Fibroblast of villous mesenchyme (primary cell): ENCODE measurements at places on chromosomes 13 and 19. TPM values are rescaled to one million over a fixed set of nuclear protein-coding genes. Genes with fewer than 3 reads are reported as not detected.

MYH14 gene
- total RNA-seq, result not detected in 2 replicates

MTUS2 gene
- total RNA-seq, result 0.32 and 1.3 TPM in 2 replicates

RGL3 gene
- 0.32 and 1.3 TPM in 2 replicates for total RNA-seq

YJEFN3 gene
- 0.43 and 0.64 TPM in 2 replicates for total RNA-seq

WDR88 gene
- total RNA-seq, result not detected in 2 replicates

ZNF253 gene
- total RNA-seq, result 2.3 and 5.6 TPM in 2 replicates

- no peak for DNase-seq
These were observed 27.6 kb downstream of the ARL11 start for GRCh38 chr13:49655906-49656305.

DNA sequence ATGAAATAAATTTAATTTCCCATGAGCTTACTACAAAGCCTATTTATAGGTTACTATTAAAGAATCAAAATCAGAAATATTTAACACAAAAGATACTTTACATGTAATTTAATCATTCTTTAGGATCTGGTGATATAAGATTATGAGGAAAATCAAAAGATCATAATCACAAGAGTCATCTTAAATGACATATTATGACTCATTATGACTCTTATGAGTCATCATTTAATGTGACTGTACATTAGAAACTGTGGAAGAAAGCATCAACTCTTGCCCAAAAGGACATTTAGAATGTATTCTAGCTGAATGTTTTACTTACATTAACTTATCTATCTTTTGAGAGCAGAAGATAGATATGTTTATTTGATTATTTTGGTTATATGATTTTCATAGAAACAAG, 458.6 kb downstream of the DCT start:
- DNase-seq, result no peak

DNA sequence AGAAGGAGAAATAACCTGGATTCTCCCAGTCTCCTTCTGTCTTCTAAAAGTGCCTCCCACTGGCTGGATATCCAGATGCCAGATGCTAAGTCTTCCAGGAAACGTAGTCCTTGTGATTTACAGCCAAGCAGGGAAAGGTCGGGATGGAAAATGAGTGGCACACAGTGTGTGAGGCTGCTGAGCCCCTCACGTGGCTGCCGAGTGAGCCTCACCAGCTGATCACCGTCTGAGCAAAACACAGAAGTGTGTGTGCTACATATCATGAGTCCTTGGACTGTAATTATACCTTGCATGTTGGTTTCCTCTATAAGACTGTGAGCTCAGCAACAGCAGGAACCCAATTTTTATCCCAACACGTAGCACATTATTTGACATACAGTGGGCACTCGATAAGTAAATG, 15.1 kb downstream of the LHFPL6 start:
- DNase-seq, result no peak

GRCh38 chr19:722553-723101, 13.9 kb downstream of the PALM start:
- DNase-seq, result peak; percentile 28

DNA sequence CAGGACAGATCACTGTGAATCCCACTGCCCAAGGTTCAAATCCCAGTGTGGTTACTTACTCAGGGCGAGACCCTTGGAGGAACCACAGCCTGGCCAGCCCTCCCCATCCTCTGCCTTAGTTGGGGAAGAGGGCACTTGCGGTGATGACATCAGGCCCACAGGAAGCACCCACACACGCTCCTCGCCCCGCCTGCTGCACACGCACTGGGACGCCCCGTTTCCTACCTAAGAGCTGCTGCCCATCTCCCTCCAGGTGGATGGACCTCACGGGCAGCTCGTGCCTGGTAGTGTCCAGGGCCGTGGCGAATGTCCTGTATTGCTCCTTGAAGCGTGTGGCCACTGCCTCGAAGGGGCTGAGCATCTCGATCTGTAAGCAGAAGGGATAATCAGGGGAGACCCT, 19.6 kb downstream of the HAUS8 start:
- no peak for DNase-seq

DNA sequence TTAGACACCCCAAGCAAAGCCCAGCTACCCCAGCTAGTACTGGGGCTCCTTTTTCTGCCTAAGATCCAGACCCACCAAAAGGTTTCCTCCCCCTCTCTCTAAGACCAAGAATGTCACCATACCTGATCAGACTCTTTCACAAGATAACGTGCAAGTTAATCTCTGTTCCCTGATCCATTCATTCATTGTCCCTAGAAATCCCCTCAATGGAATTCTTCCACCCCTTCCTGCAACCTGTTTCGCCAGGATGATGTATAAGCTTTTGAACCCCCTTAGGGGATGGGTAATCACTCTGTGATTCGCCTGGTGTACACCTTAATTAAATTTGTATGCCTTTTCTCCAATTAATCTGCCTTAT, 17.3 kb upstream of the CLN5 start:
- DNase-seq, result no peak

DNA sequence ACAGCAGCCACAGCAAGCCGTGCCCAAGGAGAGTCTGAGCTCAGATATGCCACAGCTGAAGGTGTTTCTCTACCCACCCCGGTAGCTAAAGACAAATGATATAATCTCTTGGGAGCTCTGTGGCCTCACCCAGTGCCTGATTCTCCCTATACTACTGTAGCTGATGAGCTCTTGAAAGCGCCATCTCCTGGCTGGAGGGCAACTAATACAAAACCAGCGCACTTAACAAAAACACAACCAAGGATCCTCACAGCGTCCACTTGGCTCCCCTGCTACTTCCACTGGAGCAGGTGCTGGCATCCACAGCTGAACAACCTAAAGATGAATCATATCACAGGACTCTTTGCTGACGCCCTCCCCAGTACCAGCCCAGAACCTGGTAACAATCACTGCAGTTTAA, 1212.0 kb downstream of the PCDH17 start:
- no peak for DNase-seq

- DNase-seq, result peak; percentile 39
These were observed 380.0 kb upstream of the SGCG start for GRCh38 chr13:22800526-22801401.

DNA sequence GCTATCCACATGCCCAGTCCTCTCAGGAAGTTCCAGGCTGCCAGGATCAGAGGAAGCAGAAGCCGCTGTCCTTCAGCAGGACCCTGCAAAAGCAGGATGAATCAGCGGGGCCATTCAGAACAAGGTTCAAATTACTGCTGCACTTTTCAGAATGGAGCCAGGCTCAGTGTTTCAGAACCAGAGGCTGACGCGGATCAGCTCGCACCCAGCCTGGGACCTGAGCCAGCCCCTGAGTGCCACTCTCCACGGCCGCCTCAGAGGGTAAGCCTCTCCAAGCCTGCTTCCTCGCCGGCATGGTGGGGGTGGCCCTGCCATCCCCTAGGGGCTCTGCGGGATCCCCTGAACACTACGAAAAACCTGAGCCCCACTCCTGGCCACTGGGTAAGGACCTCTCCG, 24.7 kb downstream of the RASA3 start:
- peak; percentile 80 for DNase-seq

DNA sequence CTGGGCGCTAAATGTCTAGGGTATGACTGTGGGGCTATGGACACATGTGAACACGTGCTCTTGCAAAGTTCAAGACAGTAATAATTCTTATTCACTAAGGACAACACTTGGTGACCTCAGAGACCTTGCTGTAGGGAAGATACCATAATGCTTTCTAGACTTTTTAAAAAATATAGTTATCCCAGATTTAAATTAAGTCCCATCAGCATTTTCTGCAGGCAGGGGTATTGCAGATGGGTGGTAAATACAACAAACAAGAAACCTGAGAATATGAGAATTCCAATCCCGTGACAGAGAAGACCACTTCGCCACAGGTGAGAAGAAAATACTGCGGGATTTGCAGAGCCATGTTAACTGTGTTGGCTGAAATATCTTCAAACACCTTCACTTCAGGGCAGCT, 65.2 kb downstream of the SLC15A1 start:
- no peak for DNase-seq

GRCh38 chr19:18290302-18291018, 9.0 kb upstream of the JUND start:
- DNase-seq, result no peak

- peak; percentile 57 for DNase-seq
These were observed at the start of gene ZNF154 for GRCh38 chr19:57708641-57709361. TSS of gene ZNF154 (minus strand) at chr19:57709204. CDS start at chr19:57708971, 233 bp downstream.

DNA sequence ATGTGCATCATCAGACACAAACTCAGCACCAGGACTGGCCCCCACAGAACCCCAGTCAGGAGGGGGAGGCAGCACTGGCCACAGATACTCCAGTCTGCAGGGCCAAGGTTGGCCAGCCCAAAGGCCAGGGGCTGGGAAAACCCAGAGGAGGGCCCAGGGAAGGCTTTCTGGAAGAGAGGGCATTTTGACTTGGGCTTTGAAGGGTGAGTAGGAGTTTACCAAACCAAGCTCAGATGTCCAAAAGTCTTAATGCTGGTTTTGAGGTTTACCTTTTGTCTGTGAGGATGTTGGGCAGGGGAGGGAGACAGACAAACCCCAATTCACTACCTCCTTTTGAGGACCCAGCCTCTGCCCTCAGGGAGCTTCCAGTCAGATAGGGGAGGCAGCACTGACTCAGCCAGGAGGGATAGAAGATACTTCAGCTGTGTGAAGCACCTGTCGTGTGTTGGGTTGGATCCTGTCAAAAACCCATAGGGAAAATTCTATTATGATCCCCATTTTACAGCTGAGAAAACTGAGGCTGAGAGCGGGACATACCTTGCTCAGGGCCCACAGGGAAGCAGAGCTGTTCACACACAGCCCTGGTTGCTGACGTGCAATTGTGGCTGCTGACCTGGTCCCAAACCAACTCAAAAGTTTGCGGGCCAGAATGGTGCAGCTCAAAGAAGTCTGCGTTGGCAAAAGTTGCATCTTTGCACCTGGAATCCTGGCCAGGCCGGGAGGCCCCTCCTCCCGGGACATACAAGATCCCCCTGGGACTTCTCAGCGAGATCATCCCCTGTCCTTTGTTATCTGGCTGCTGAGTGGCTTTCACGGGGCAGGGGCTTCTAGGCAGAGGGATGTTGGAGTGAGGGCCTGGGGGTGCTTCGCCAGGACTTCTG, 13.1 kb downstream of the CILP2 start:
- no peak for DNase-seq

- no peak for DNase-seq
These were observed 5.5 kb upstream of the GALP start for GRCh38 chr19:56170261-56170660.

GRCh38 chr19:35727956-35728706, 10.3 kb downstream of the KMT2B start:
- no peak for DNase-seq

DNA sequence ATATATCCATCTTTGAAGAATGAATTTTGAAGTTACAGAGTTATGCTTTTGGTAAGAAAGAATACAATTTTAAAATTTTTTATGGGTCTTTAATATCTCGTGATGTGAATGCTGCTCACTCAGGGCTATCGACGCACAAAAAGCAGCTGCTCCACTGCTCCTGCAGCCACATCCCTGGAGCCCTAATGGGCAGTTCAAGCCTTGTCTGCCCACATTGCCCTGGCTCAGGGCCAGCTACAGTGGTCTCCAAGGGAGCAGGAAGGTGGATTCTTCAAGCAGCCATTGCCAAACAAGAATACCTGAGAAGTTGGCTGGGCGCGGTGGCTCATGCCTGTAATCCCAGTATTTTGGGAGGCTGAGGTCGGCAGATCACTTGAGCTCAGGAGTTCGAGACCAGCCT, 85.8 kb downstream of the IPO5 start:
- DNase-seq, result no peak
